ENCODE measurements at places on chromosomes 6 and 20. TPM values are rescaled to one million over a fixed set of nuclear protein-coding genes. Genes with fewer than 3 reads are reported as not detected.

DNA sequence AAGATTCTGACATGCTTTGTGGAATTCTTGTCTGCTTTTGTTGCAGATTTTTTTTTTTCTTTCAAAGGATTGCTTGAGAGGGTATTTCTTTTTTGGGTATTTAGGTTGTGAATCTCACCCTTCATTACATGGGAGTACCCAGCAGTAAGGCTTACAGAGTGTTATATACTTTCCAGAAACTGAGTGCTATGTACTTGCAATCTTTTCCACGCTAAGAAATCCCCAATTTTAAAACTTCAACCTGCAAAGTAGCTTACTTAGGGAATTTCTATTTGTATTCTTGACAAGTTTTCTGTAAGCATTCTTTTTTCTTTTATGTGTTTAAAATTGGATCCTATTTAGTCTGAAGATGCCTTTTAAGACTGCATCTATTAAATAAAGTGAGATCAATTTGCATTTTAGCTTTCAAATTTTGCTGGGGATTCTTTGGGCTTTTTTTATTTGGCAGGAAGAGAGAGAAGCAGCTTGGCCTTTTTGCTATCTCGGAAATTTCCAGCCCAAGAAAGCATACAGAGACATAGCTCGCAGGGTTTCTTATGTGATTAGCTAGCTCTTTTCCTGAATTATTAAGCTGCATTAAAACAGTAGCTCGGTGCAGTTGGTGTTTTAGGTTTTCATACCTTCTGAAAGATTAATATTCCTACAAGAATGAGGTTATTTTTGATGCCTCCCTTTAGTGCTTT lies 42.6 kb downstream of the KCNS1 start:
- H3K4me3 ChIP-seq: no peak overlapping the region
- H3K27ac ChIP-seq: no peak overlapping the region
- DNase-seq: no peak
- no peaks in the 10 kb centered on the region for H3K27me3 ChIP-seq

DNA sequence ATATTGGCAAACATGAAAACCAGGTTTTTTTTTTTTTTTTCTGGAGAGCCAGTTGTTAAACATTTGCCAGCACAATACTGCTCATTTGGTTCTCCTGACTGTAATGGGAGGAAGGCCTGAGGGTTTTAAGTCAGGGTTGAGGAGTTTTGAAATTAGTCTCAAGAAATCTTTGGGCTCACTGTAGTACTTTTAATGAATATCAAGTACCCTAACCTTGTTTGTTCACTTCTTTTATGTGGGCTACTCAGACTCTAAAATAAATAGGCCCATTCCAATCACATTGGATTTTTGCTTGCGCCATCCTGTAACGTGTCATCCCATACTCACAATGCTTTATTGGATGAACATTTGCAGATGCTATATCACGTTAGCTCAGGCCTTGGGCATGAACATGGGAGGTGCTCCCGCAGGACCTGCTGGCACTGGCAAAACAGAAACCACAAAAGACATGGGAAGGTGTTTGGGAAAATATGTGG lies 146.9 kb downstream of the DNAH8 start:
- H3K36me3 ChIP-seq: no peaks in the 10 kb centered on the region
- no peaks in the 10 kb centered on the region for H3K4me1 ChIP-seq
- H3K4me3 ChIP-seq: no peak overlapping the region
- no peaks in the 10 kb centered on the region for H3K27me3 ChIP-seq
- no peak for DNase-seq

DNA sequence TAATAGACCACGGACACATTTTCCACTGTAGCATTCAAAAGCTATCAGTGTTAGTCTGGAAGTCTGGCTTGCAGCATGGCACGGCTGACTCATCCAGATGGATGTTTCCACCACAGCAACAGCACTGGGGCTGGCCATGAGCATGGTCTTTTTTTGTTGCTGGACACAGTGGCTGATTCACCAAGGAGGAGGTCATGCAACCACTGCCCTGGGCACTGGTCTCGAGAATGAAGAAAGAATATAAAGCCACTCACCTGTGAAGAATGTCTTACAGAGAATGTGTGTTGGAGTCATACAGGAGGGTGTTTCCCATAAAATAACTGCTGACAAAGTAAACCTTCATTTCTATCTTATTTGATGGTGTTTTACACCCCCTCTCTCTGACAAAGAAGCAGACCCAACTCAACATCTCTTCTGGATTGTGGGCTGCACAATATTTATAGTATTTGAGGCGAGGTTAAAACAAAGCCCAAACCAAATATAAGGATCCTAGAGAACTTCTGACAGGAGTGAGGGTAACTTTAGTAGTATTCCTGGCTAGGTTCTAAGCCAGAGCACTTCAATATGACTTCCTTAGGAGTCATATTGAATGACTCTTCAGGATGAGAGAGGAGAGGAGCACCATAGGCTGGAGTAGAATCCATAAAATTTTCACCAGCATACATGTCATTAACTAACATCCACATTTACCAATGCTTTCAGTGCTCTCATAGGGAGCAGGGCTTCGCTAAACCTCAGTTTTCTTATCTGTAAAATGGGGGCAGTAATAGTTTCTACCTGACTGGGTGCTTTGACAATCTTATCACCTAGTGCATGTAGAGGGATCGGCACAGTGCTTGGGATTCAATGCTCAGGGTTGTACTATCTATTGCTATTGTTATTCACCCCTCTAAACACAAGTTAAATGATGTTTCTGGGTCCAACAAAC lies 121.4 kb downstream of the KIF13A start:
- peaks cover 32% of the 10 kb centered on the region for H3K4me1 ChIP-seq
- no peak overlapping the region for H3K4me3 ChIP-seq
- peak overlapping the region; percentile 18 for H3K27ac ChIP-seq
- H3K36me3 ChIP-seq: no peaks in the 10 kb centered on the region
- no peaks in the 10 kb centered on the region for H3K27me3 ChIP-seq

GRCh38 chr20:35120012-35120701 lies 27.0 kb downstream of the EDEM2 start:
- peaks cover 58% of the 10 kb centered on the region for H3K36me3 ChIP-seq
- H3K27me3 ChIP-seq: no peaks in the 10 kb centered on the region
- no peak overlapping the region for H3K4me3 ChIP-seq
- DNase-seq: no peak
- no peaks in the 10 kb centered on the region for H3K4me1 ChIP-seq

- H3K27me3 ChIP-seq: no peaks in the 10 kb centered on the region
- no peaks in the 10 kb centered on the region for H3K36me3 ChIP-seq
- no peak overlapping the region for H3K27ac ChIP-seq
- DNase-seq: peak; percentile 53
- H3K4me1 ChIP-seq: peaks cover 14% of the 10 kb centered on the region
Observed at GRCh38 chr20:4937407-4938319, 63.6 kb downstream of the SLC23A2 start.

DNA sequence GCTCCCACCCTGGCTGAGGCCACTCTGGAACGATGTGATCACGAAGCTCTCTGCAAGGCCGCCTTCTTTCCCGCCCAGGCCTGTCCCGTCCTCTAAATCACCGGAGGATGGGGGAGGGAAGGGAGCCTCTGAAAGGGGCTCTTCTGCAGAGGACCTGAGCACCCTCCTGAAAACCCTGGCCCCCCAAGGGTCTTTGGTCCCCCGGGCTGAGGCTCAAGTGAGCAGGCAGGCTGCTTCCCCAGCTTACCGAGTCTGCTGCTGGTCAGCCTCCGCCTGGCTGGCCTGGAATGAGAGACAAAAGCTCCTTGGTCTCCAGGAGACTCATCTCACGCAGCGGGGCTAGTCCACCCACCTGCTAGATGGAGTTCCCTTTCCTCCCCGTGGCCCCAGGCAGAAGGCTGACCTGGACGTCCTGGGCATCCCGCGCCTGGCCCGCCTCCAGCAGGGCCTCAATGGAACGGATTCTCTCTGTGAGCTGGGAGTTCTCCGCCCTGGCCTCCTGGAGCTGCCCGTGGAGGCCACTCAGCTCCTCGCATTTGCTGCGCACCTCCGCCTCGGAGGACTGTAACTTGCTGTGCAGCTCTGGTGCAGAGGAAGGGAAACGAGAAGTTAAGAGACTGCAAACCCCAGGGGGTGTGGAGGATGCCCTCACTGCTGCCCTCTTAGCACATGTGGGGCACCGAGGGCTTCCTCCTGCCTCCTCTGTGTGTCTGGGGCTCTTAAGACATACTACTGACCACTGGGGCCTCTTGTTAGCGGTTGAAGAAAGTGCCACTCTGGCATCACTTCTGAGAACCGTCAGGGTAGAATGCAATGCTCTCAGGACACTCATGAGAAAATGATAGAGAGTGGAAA lies 54.7 kb downstream of the RRBP1 start:
- peaks cover 27% of the 10 kb centered on the region for H3K36me3 ChIP-seq
- DNase-seq: no peak

DNA sequence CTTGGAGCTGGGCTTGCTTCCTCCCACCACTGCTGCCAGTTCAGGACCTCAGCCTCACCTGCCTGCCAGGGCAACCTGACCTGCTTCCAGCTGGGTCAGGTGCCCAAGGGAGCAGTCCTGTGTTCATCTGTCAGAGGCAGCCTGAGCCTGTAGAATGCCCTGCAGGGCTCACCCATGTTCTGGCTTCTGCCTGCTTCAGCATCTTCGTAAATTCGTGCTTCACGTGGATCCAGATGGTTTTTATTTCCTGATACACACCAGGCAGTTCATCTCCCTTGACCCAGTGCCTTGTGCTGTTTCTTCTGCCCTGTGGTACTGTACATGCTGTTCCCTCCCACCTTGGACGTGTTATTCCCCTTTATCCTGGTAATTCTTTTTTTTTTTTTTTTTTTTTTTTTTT lies 50.2 kb downstream of the ARID1B start:
- H3K4me1 ChIP-seq: peaks cover 43% of the 10 kb centered on the region
- no peaks in the 10 kb centered on the region for H3K36me3 ChIP-seq
- peak; percentile 18 for DNase-seq
- H3K4me3 ChIP-seq: no peak overlapping the region
- no peaks in the 10 kb centered on the region for H3K27me3 ChIP-seq
- peak overlapping the region; percentile 56 for H3K27ac ChIP-seq

DNA sequence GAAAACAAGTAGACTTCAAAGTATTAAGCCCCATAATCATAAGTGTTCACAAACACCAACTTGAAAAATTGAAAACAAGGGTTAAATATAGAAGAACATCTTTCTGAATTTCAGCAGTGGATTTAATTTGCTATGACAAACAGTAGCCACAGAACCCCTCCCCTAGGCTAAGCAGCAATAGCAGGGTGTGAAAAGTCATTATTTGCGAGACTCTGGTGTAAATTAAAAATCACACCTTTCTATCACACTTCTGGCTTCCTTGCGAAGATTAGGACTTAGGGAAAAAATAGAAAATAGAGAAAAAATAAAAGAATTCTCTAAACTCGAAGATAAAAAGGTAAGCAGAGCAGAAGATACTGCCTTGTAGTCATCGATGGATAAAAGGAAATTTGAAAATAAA lies 6.1 kb downstream of the SAMD3 start:
- no peaks in the 10 kb centered on the region for H3K4me1 ChIP-seq
- H3K36me3 ChIP-seq: no peaks in the 10 kb centered on the region
- DNase-seq: no peak
- no peaks in the 10 kb centered on the region for H3K27me3 ChIP-seq

DNA sequence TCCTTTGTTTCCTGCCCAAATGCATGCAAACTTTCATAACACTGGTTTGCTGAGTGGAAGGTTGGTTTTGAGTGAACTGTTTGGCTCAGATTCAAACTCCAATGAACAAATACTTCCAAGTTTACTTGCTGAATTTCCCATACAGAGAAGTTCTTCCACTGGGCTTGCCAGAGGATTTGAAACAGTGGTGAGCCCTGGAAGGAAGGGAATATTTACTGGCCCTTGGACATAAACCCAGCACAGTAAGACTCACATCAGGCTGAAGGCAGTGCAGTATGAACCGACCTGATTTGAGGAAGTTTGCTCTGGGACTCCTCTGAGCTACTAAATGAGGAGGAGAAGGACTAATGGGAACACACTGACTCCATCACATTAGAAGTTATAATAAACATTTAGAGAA lies 3.8 kb downstream of the TRAF3IP2 start:
- H3K27ac ChIP-seq: peak overlapping the region; percentile 59
- peaks cover 71% of the 10 kb centered on the region for H3K4me1 ChIP-seq
- no peaks in the 10 kb centered on the region for H3K36me3 ChIP-seq
- H3K4me3 ChIP-seq: no peak overlapping the region
- no peaks in the 10 kb centered on the region for H3K27me3 ChIP-seq
- no peak for DNase-seq

DNA sequence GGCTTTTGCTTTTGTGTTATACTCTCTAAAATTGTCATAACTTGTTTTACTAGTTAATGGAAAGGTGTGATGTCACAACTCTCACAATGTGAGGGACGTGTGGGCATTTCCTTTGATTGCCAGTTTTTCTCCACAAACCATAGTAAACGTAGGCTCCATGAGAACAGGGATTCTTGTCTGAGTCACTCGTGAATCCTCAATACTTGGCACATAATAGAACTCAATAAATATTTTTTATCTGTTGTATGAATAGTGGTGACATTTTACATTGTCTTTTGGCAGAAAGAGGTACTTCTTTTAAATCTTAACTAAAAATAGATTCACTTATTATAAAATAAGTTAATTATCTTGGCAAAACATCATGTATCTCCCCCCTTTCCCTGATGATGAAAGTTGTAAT lies 69.0 kb upstream of the CNKSR3 start:
- H3K4me1 ChIP-seq: no peaks in the 10 kb centered on the region
- H3K27ac ChIP-seq: no peak overlapping the region
- H3K36me3 ChIP-seq: no peaks in the 10 kb centered on the region
- H3K4me3 ChIP-seq: no peak overlapping the region
- DNase-seq: no peak

- no peak for DNase-seq
- H3K36me3 ChIP-seq: no peaks in the 10 kb centered on the region
- H3K27ac ChIP-seq: no peak overlapping the region
- no peaks in the 10 kb centered on the region for H3K27me3 ChIP-seq
Observed at GRCh38 chr6:131966443-131966842, 15.3 kb upstream of the CCN2 start.

GRCh38 chr6:52976591-52977035 lies 18.5 kb downstream of the GSTA4 start:
- H3K4me1 ChIP-seq: peaks cover 11% of the 10 kb centered on the region
- no peaks in the 10 kb centered on the region for H3K27me3 ChIP-seq
- no peaks in the 10 kb centered on the region for H3K36me3 ChIP-seq
- no peak overlapping the region for H3K27ac ChIP-seq

DNA sequence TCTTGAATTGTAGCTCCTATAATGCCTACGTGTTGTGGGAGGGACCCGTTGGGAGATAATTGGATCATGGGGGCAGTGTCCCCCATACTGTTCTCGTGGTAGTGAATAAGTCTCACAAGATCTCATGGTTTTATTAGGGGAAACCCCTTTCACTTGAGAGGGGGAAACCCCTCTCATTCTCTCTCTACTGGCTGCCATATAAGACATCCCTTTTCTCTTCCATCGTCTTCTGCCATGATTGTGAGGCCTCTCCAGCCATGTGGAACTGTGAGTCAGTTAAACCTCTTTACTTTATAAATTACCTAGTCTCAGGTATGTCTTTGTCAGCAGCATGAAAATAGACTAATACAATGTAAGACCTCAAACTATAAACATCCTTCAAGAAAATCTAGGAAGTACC lies 23.1 kb downstream of the PAQR8 start:
- H3K27me3 ChIP-seq: no peaks in the 10 kb centered on the region
- no peak overlapping the region for H3K27ac ChIP-seq
- no peaks in the 10 kb centered on the region for H3K36me3 ChIP-seq
- DNase-seq: no peak
- H3K4me3 ChIP-seq: no peak overlapping the region
- peaks cover 24% of the 10 kb centered on the region for H3K4me1 ChIP-seq

GRCh38 chr6:75130784-75131183 lies 75.1 kb downstream of the COL12A1 start:
- no peaks in the 10 kb centered on the region for H3K4me1 ChIP-seq
- H3K27me3 ChIP-seq: no peaks in the 10 kb centered on the region
- DNase-seq: no peak
- no peaks in the 10 kb centered on the region for H3K36me3 ChIP-seq
- H3K27ac ChIP-seq: no peak overlapping the region

Gene FYN
- total RNA-seq: 83.1 TPM

Gene HCRTR2
- not detected for total RNA-seq

Gene GPANK1
- 8.9 TPM for total RNA-seq

Gene HLA-DRB5
- 1.3 TPM for total RNA-seq

Gene TSBP1
- total RNA-seq: not detected

Gene WFDC2
- total RNA-seq: 11.9 TPM

Measured in body of pancreas (tissue), 4 donors.